NCI-H460 (cell line): ENCODE measurements at places on chromosomes 7 and 10.

- DNase-seq = no peak
Observed at GRCh38 chr7:99949645-99950228, 20.3 kb upstream of the GJC3 start.

DNA sequence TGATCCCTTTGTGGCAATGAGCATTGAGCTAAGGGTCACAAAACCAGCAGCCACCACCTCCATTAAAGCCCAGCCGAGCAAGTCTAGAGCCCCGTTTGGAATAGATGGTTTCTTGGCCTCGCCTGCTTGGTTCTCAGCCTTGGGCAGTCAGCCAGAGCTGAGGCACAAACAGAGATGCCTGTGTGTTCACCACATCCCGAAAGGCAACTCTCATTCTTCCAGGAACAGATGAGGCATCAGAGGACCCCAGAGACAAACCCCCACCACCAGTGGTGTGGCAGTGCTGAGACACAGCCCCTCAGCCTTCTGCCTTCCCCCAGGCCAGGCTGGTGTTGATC is 203.3 kb upstream of the ZMIZ1 start:
- no peak for DNase-seq

GRCh38 chr7:94050046-94050445 is 45.9 kb upstream of the BET1 start:
- DNase-seq = no peak

GRCh38 chr7:139049936-139050335 is 14.1 kb upstream of the ZC3HAV1L start:
- DNase-seq = no peak

GRCh38 chr10:34314457-34314856 is 500.6 kb downstream of the PARD3 start:
- no peak for DNase-seq

GRCh38 chr7:128041203-128041602 is 10.0 kb upstream of the LRRC4 start:
- no peak for DNase-seq

DNA sequence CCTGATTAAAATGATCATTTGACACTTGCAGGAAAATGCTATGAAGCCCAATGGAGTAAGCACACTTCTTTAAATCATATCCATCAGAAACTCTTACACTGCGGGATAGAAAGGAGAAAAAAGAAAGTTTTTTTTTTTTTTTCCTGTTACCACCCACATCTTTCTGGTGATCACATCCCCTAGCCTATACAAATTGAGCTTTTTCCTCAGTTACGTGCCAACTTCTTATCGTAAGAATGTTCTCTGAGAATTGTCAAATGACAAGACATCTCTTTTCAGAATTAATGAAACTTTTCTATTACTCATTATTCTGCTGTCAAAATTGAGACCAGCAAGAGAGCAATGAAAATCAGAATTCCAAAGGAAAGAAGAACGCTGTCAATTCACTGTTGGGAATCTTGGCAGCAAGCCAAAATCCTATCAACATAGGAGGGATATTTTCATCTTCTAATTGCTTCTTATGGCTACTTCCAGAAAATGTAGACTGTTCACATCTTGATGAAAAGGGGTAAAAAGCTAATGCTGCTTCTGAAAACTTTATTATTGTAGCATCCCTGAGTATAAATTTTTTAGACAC is 179.5 kb downstream of the ADAM12 start:
- no peak for DNase-seq

DNA sequence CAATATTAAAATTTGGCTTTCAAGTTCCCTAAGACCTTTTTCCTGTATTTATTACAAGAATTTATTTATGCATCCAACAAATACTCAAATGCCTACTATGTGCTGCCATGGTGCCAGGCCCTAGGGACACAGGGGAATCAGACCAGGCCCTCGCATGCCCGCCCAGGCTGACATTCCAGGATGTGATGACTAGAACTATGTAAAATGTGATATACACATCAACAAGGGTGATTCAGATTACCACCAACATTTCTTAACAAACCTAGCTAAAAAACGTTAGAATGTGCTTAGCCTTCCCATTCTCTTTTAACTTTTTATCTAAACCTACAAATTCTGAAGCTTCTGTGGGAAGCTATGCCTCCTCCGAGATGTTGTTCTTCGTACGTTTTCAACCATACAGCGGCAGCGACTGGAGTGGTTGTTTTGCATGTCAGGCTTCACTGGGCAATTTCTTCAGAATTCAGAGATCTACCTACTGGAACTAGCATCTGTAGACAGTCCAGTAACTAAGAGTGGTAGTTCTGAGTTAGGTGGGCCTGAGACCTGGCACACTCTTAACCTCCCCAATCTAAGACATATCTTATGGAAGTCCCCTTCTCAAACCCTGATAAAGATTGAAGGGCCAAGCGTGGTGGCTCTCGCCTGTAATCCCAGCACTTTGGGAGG is 22.1 kb downstream of the GNA12 start:
- DNase-seq = no peak

DNA sequence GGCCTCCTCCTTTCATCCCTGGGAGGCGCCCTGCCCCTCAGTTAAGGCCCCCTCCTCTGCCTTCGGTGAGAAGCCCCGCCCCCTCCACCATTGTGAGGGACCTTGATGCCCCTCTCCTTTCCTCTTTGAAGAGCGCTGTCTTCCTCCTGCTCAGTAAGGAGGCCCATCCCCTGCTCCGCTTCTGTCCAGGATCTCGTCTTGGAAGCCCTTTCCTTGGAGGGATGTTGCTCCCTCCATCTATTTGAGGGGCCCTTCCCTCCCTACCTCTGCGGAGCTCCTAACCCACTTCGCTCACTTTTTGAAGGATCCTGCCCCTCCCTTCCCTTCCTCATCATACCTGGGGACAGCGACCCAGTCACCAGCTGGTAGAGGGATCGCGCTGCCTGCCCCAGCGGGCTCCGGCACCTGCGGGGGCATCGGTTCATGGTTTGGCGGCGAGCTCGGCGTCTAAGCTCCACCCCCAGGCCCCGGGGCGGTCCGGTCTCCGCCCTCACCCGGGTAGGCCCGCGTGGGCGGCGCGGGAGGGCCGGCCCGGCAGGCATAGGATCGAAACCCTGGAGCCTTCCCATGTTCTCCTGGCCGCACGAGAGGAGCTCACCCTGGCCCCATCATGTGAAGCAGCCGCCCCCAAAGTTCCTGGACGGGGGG is 4.1 kb downstream of the KCNIP2 start:
- DNase-seq = no peak

GRCh38 chr10:34024282-34024681 is 689.8 kb upstream of the NRP1 start:
- no peak for DNase-seq
